ENCODE measurements at places on chromosomes 11 and 22.

- no peak for DNase-seq
Measured at GRCh38 chr11:14898906-14899305, 6.9 kb upstream of the CYP2R1 start.

DNA sequence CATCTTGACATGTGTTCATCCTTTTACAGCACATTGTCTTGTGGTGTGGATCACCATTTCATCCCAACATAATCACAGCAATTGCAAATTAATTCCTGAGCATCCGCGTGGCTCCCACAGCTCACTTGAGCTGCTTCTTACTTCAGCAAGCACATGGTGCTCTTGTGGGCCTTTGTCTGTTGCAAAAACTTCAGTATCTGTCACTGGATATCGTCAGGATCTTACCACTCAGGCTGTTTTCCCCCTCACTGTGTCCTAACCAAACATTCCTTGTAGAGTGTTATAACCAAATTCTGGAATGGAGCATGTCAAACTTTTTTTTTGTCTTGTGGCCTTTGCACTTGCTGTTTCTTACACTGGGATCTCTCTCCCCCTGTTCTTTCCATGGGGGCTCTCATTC, 683.1 kb upstream of the ARHGAP42 start:
- DNase-seq, result no peak

DNA sequence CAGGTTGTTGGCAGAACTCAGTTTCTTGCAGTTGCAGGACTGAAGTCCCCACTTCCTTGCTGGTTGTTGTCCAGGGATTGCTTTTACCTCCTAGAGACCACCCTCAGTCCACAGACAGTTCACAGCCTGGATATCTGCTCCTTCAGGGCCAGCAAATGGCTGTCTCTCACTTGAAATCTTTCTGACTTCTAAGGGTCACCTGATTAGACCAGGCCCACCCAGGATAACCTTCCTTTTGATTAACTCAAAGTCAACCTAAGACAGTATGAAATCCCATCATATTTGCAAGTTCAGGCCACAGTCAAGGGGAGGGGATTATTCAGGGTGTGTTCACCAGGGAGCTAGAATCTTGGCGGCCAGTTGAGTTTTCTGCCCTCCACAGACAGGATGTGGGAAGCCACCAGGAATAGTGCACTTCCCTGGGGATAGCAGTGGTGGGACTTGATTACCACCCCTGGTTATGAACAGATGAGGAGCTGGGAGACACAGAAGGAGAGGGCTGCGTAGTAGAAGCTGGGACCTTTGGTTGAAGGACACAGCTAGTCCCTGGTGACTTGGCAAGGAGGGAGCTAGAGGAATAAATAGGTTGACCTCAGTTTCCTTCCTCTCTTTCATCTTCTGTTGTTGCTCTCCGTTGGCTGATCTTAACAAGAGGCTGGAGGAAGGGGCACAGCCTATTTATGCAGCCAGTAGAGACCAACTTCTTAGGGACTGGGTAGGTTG, 33.4 kb downstream of the MIAT start:
- DNase-seq, result no peak

DNA sequence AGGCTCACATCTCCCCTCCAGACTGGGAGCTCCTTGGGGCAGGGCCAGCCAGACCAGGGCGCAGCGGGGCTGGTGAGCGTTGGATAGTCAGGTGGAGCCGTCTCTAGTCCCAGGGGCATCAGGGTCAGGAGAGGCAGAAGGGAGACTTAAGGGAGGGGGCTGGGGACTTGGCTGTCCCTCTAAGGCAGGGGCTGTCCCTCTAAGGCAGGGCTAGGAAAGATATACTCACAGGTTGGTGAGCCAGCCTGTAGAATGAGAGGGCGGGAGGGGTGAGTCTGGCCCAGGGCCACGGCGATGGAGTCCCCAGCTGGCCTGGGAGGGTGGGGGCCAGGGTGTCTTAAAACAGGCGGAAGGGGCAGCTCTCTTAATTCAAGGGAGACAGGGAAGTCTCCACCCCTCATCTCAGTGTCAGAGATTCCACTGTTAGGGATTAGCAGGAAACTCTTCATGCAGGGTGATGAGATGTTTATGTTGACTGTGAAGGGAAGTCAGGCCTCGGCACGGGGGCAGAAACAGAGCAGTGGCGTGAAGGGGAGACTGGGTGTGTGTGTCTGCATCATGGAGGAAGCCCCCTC, 11.3 kb downstream of the P2RY2 start:
- no peak for DNase-seq

DNA sequence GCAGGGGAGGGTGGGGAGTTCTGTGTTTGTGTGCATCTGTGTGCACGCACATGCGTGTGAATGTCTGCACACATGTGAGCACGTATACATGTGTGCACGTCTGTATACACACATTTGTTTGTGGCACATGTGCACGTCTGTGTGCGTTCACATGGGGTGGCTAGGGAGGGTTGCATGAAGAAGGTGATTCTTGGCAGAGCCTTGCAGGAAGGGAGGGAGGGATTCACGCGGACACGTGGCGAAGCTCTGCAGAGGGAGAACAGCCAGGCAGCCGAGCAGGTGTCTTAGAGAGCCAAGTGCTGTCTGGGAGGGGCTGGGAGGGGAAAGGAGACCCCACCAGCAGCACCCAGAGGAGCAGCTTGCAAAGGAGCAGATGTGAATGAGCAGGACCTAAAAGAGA, 372.1 kb downstream of the BRD1 start:
- DNase-seq, result no peak

DNA sequence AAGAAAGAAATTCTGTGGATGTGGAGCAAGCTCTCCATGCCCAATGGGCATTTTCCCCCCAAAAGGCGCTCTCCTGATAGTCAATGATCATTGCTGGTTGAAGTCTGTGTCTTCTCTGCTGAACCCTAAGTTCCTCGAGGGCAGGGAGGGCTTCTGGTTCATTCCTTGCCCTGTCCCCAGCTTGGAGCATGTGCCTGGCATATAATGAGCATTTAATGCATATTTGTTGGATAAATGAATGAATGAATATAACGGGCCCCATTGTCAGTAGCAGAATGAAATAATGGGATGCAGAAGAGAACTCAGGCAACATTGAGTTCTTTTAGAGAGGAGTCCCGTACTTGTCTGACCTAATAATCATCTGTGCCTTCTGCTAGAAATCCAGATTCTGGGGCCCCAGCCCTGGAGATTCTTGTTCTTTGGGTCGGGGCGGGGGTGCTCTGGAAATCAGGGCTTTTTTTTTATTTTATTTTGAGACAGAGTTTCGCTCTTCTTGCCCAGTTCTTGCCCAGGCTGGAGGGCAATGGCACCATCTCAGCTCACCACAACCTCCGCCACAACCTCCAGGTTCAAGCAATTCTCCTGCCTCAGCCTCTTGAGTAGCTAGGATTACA, 64.4 kb downstream of the CD82 start:
- peak; percentile 77 for DNase-seq

DNA sequence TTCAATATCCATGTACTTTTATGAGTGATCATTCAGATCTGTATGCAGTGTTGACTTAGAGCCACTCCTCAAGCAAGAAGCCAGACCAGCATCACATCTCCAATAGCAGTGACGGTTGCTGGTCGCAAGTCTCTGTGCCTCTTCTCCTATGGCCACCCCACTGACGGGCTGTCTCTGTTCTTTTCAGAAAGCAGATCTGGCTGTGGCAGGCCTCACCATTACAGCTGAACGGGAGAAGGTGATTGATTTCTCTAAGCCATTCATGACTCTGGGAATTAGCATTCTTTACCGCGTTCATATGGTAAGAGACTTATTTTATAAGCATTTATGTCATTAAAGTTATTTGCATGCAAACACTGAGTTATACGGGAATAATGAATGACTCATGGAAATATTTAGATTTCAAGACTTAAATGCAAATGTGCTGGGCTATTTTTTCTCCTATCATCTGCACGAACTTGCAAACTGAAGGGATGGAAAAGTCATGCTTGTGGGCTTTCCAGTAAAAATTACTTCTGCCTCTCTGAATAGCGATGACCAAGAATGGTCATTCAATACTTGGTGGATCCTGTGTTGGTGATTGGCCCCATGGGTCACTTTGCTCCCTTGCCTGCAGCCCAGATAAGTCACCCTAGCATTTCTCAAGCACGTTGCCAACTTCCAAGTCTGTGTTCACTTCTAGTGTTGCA, 83.6 kb upstream of the TBCEL start:
- DNase-seq, result no peak

DNA sequence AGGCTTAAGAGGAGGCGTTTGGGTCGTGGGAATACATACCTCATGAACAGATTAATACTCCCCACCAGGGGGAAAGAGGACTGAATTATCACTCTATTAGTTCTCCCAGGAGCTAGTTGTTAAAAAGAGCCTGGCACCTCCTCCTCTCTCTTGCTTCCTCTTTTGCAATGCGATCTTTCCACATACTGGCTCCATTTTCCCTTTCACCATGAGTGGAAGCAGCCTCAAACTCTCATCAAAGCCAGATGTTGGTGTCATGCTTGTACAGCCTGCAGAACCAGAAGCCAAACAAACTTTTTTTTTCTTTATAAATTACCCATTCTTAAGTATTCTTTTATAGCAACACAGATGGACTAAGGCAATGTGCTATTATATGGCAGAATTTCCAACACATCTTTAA, 258.5 kb downstream of the FAM76B start:
- no peak for DNase-seq

DNA sequence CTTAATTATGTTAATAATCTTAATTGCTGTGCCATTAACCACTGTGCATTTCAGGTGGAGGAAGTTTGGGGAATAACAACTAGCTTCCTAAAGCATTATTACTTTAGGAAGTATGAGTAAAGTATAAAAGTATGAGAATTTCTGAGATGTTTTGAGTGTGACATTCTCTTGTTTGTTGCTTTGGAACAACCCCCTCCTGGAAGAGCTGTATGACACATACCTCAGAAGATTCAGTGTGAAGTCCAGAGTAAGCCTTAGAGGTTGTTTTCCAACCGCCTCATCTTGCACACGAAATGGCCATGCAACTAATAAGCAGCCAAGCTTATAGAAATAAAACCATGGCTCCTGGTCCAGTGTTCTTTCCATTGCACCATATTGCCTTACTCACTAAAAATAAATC, 21.7 kb downstream of the CCDC81 start:
- DNase-seq, result no peak

GRCh38 chr22:42101199-42101598, 10.6 kb upstream of the NDUFA6 start:
- DNase-seq, result no peak

GRCh38 chr11:64670975-64671374, 52.0 kb downstream of the NRXN2 start:
- DNase-seq, result no peak

DNA sequence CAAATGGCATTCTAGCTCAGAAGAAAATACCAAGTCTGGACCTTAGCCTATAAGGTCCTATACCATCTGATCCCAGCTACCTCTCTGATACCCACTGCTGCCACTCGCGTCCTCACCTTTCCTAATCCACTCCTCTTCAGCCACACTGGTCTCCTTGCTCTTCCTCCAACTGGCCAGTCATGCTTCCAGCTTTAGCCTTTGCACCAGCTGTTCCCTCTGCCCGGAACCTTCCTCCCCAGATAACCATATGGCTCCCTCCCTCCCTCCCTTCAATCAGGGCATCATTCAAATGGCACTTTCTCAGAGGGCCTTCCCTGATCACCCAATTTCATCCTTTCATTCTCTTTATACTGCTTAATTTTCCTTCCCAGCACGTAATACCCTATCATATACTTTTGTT, 67.9 kb downstream of the KCNC1 start:
- no peak for DNase-seq

DNA sequence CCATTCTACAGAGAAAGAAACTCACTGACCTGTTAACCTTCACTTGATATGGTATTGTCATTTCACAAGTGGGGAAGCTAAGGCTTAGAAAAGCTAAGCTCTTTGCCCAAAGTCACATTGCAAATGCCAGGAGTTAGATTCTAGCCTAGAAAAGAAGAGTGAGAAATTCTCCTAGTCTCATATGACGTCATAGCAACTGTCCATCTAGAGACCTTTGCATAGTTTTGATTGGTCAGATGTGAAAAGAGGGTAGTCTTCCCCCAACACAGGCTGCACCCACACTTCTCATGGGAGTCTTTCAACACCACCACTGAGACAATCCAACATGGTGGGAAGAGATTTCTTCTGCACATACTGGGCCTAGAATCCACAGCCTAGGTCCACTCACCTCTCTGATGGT, 197.9 kb downstream of the NTM start:
- no peak for DNase-seq

DNA sequence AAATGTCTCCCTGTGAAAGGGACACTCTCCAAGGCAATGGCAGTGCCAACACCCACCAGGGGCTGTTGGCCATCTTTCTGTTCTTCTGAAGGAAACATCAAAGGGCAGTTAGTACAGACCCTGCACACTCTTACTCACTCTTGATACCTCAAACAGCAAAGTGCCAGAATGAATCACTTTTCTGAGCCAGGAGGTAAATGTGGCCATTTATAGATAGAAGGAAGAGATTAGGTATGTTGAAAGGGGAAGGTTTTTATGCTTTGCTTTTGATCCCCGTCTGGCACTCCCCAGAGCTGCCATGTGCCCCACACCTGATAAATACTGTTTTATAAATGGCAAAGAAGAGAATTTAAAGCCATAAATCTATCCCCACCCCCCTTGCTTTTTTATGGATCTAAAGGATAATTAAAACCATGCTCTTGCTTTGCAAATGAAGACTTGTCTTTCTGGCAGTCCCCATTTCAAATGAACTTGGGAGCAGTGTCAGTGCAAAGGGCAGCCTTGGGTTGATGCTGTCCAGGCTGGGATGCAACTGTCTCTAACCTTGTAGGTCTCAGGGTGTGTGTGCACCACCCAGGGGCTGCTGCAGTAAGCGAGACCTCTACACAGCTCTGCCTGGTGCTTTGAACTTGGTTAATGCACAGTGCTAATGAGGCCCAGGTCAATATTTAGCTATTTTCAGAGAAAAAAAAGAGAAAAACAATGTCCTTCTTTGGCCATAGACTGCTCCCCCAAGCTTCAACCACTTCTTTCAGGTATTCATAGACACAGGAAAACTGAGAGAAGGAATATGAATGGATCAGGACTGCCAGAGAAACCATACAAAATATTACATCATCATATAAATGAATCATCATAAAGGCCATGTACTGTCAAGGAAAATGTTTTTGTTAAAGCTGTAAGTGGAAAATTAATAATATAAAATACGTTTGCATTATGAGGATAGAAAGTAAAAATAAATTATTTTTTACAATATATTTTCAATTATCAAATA, 207.5 kb downstream of the ETS1 start:
- DNase-seq, result no peak

GRCh38 chr11:61538636-61538961, 30.1 kb downstream of the LRRC10B start:
- no peak for DNase-seq

DNA sequence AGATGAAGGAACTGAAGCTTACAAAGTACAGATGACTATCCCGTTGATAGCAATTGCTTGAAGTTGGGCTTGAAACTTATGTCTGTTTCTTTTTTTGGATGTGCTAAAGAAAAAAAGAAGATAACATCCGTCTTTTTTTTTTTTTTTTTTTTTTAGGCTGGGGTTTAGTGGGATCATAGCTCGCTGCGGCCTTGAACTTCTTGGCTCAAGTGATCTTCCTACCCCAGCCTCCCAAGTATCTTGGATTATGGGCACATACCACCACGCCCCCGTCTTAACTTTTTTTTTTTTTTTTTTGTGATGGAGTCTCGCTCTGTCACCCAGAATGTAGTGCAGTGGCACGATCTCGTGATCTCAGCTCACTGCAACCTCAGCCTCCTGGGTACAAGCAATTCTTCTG, 40.8 kb upstream of the SCN3B start:
- DNase-seq, result no peak

Data from Ammon's horn (tissue), 1 donor.